Heart left ventricle (tissue), 16 donors: ENCODE measurements at places on chromosomes 16 and 17.
A peak's percentile ranks its signal among the peaks of the same experiment; 100 is the strongest.

- no peak for DNase-seq
Measured at GRCh38 chr17:17714261-17714866, 33.1 kb downstream of the RAI1 start.

GRCh38 chr17:16419074-16419928 is 3.9 kb downstream of the TRPV2 start:
- no peak for DNase-seq

DNA sequence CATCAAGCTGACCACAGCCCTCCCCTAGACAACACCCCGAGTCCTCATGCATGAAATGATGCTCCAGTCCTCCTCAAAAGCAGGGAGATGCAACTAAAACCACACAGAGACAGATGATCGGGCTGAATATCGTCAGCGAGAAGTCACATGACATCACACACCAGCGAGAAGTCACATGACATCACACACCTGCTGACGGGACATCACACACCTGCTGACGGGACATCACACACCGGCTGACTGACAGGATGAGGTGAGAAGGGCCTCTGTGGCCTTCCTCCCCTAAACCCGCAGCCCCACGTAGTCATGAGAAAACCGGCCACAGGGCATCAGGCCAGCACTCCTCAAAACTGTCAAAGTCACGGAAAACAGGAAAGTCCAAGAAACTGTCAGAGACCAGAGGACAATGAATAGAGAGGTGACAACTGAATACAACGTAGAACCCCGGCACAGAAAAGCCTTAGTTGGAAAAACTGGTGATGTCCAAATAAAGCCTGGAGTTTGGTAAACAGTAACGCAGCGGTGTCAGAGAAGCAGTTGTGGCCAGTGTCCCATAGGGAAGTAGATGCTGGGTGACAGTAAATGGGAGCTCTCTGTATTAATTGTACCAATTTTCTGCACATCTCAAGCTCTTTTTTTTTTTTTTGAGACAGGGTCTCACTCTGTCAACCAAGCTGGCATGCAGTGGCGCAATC is 14.3 kb downstream of the LITAF start:
- DNase-seq = no peak

DNA sequence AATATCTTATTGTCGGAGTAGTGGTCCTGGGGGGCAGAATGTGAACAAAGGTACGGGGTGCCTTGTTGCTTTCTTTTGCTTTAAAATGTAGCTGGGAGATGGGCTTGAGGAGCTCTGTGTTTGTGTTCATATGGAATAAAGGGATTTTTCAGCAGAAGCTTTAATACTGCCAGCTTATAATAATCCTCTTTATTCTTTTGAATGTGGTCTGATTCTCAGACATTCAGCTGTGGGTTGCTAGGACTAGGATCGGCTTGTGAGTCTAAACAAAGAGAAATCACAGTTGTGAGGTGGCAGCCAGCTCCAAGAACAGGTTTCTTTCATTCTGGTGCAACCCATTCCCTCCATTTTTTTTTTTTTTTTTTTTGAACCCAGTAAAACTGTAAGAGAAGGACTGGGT is 7.2 kb downstream of the MRPL58 start:
- no peak for DNase-seq

DNA sequence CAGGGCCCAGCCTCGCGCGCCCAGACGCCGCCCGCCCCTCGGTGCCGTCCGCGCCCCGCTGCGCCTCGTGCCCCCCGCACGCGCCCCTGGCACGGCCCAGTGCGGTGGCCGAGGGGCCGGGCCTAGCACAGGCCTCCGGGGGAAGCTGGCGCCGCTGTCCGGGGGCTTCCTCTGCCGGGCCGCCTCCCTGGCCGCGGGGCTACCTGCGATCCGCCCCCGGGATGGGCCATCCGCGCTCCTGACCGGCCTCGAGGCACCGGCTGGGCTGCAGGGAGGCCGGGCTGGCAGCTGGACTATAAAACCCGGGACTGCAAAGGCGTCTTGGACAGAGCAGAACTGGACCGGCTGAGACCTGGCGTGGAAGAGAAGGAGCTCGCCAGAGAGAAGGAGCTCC is 783 bp downstream of the BHLHA9 start:
- DNase-seq = no peak

- peak; percentile 81 for DNase-seq
Measured at GRCh38 chr17:1645207-1646171, at the start of gene SCARF1. SCARF1 (minus strand) TSS chr17:1645732; CDS start chr17:1645697, 35 bp downstream.
